Activated CD4-positive, alpha-beta T cell treated with anti-CD3 and anti-CD28 coated beads for 36 hours (primary cell): ENCODE measurements at places on chromosomes 6 and 20. TPM values are rescaled to one million over a fixed set of nuclear protein-coding genes. Genes with fewer than 3 reads are reported as not detected.
A peak's percentile ranks its signal among the peaks of the same experiment; 100 is the strongest.

Gene ZBTB9
- 9.5 TPM for total RNA-seq

Gene DNAH8
- 0.02 TPM for total RNA-seq

Gene DEFB118
- total RNA-seq: not detected

Gene GABRR2
- 0.49 TPM for total RNA-seq

Gene FAM184A
- total RNA-seq: 13.8 TPM

Gene FBXO30
- total RNA-seq: 2.8 TPM

Gene SAMD3
- total RNA-seq: 1.8 TPM

- no peaks in the 10 kb centered on the region for H3K27me3 ChIP-seq
- no peak overlapping the region for H3K4me3 ChIP-seq
- H3K4me1 ChIP-seq: peaks cover 3% of the 10 kb centered on the region
- peaks cover 5% of the 10 kb centered on the region for H3K36me3 ChIP-seq
- H3K27ac ChIP-seq: no peak overlapping the region
- DNase-seq: no peak
These were observed 55.7 kb downstream of the FAM184A start for GRCh38 chr6:119022796-119023195.

DNA sequence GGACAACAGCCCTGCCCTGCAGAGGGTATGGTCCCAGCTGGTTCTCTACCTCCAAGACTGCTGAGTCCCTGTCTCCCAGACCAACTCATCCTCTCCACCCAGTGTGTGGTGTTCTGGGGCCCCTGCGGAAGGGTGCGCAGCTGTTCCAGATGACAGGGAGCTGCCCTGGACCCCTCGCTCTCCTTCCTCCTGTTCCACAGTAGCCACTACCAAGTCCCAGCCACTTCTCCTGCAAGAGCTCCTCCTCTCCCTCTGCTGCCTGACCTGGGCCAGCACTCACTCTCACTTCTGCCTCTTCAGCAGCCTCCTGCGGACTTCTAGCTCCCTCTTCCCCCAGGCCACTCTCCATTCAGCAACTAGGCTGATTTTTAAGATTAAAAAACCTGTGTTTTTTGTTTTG, 40.1 kb upstream of the TMEM181 start:
- H3K4me1 ChIP-seq: peaks cover 28% of the 10 kb centered on the region
- H3K27me3 ChIP-seq: peaks cover 24% of the 10 kb centered on the region
- H3K36me3 ChIP-seq: no peaks in the 10 kb centered on the region

DNA sequence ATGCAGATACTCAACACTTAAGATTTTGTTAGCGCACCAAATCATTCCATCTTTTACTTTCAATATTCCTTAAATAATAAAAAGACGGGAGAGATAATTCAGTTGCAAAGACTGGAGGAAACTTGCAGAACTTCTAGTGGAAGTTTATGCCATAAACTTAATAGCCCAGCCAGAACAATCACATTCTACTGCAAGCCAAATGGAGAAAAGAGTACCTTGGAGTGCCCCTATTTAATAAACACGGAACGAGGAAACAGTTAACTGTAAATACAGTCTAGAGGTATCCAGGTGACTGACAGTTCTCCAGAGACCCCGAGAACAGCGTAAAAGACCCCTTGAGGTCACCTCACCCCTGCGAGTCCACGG, 635 bp downstream of the SLC35B3 start:
- no peak for DNase-seq
- peaks cover 38% of the 10 kb centered on the region for H3K4me1 ChIP-seq
- H3K36me3 ChIP-seq: peaks cover 35% of the 10 kb centered on the region
- peak overlapping the region; percentile 92 for H3K4me3 ChIP-seq
- no peaks in the 10 kb centered on the region for H3K27me3 ChIP-seq

- H3K4me1 ChIP-seq: peaks cover 5% of the 10 kb centered on the region
- H3K27me3 ChIP-seq: no peaks in the 10 kb centered on the region
- no peak for DNase-seq
- H3K36me3 ChIP-seq: peaks cover 48% of the 10 kb centered on the region
These were observed 149.3 kb downstream of the UTRN start for GRCh38 chr6:144434308-144434990.

DNA sequence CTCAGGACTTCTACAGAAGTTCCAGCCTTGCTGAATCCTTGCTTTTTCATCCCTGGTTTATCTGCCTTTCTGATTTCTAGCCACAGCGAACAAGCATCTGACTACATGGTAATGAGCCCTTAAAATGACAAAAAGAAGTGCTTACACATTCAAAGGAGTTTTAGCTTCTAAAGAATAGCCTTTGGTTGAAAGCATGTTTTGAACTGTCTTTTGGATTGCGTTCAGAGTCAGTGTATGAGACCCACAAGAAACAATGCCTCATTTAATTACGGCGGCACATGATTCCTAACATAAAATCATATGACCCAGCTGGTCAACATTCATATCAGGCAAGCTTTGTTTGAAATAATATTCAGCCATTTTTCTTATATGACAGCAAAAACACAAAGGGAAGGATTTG, 784.2 kb downstream of the KIF16B start:
- H3K4me3 ChIP-seq: no peak overlapping the region
- no peaks in the 10 kb centered on the region for H3K27me3 ChIP-seq
- no peaks in the 10 kb centered on the region for H3K4me1 ChIP-seq

DNA sequence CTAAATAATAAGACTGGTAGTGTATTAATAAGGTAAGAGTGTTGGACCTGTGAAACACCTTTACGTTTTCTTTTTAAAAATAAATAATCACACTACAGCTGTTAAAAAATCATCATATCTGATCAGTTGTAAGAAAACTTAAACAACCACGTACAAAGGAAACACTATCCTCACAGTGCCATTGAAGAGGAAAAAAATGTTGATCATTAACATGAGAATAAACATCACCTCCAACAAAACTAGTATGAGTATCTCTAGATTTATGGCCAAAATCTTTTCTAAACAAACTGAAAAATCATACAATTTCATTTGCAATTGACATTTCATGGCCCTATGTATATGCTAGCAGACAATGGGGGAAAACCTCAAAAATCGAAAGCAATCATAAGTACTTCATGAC, 590 bp downstream of the EYS start:
- no peaks in the 10 kb centered on the region for H3K4me1 ChIP-seq
- DNase-seq: no peak
- no peak overlapping the region for H3K4me3 ChIP-seq
- H3K27me3 ChIP-seq: no peaks in the 10 kb centered on the region
- no peaks in the 10 kb centered on the region for H3K36me3 ChIP-seq

- no peaks in the 10 kb centered on the region for H3K4me1 ChIP-seq
- peaks cover 2% of the 10 kb centered on the region for H3K27me3 ChIP-seq
- DNase-seq: no peak
- no peaks in the 10 kb centered on the region for H3K36me3 ChIP-seq
These were observed 192.4 kb upstream of the HSF2 start for GRCh38 chr6:122207061-122207460.

DNA sequence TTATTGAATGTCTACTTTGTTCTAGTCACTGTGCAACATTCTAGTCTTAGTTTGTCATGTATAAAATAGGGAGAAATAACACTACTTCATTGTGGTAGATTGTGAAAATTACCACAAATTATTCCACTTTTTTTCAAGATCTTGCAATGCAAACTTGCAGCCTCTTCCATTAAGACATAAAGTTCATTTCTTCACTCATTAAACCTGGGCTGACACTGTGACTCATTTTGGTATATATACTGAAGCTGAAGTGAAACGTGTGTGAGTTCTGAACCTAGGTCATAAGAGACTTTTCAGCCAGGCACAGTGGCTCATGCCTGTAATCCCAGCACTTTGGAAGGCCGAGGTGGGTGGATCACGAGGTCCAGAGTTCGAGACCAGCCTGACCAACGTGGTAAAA, 329.0 kb downstream of the BCKDHB start:
- H3K27me3 ChIP-seq: no peaks in the 10 kb centered on the region
- H3K36me3 ChIP-seq: peaks cover 2% of the 10 kb centered on the region
- DNase-seq: no peak
- no peaks in the 10 kb centered on the region for H3K4me1 ChIP-seq
- H3K4me3 ChIP-seq: no peak overlapping the region

GRCh38 chr6:38033442-38033982, 214.0 kb downstream of the ZFAND3 start:
- H3K4me1 ChIP-seq: peaks cover 51% of the 10 kb centered on the region
- peaks cover 3% of the 10 kb centered on the region for H3K36me3 ChIP-seq
- H3K27me3 ChIP-seq: no peaks in the 10 kb centered on the region
- no peak overlapping the region for H3K27ac ChIP-seq
- no peak overlapping the region for H3K4me3 ChIP-seq

DNA sequence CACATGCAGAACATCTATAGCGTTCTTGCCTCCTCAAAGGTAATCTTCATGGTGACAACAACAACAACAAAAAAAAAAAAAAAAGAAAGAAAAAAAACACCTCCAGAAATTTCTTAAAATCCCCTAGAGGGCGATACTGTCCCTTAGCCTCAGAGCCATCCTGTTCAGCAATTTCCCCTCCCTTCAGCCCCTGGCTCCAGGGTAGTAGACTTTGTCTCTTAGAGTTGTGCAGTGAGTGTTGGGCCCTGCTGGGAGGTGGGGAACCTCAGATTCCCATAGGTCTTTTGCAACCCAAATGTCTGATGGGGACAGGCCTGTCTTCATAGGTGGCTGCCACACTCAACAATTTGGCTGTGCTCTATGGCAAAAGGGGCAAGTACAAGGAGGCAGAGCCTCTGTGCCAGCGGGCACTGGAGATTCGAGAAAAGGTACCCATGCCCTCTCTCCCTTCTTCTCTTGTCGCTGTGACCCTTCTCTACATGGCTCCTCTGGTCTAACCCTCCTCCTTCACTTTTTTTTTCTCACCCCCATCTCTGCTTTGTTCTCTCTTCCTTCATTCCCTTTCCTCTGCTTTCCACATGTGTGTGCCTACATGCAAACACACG, 6.0 kb upstream of the PTK7 start:
- H3K4me1 ChIP-seq: no peaks in the 10 kb centered on the region
- H3K27ac ChIP-seq: no peak overlapping the region
- peaks cover 3% of the 10 kb centered on the region for H3K36me3 ChIP-seq
- no peak overlapping the region for H3K4me3 ChIP-seq

DNA sequence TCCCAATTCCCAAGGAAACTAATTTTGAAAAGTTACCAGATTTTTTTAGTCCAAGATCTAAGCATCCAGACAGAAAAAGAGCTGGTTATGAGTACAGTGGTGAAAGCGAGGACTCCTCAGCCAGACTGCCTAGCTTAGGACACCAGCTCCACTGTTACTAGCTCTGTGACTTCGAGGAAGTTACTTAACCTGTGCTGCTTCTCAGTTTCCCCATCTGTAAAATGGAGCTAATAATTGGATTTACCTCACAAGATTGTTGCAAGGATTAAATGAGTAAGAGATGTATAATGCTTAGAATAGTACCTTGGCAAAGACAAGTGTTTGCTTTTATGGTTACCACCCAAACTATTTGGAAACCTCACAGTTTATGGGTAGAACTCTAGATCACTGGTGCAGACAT, 1.1 kb downstream of the NT5DC1 start:
- no peaks in the 10 kb centered on the region for H3K27me3 ChIP-seq
- peaks cover 61% of the 10 kb centered on the region for H3K4me1 ChIP-seq
- H3K4me3 ChIP-seq: peak overlapping the region; percentile 86
- no peak for DNase-seq

DNA sequence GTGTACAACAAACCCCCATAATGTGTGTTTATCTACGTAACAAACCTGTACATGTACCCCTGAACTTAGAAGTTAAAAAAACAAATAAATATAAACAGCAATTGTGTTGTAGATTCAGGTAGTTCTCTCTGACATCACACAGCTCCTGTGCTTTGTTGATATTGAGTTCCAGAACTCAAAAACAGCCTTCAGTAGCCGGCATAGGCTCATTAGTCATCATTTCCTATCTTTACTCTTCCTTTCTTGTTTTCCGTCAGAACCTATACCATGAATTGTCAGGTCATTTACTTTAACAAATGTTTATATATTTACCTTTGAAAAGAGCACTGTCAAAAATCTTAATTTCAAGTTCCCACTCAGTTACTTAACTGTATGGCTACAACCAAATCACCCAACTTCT, 88.8 kb downstream of the ADTRP start:
- no peak for DNase-seq
- peaks cover 4% of the 10 kb centered on the region for H3K27me3 ChIP-seq
- no peak overlapping the region for H3K27ac ChIP-seq
- peaks cover 23% of the 10 kb centered on the region for H3K4me1 ChIP-seq
- no peaks in the 10 kb centered on the region for H3K36me3 ChIP-seq
- no peak overlapping the region for H3K4me3 ChIP-seq

DNA sequence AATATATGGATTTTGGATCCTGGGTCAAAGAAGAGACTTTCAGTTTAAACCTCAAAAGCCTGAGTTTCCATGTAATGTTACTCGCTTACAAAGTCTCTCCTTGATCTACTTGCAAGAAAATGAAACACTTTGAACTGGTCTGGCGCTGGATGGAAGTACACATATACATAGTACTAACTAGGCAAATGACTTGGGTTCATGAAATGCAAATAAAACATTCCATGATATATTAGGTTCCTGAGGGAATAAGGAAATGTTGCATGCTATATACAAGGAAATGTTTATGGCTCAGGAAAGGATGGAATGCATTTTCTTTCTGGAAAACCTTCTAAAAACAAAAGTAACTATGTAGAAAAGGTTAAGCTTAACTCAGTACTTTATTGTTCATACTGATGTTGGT, 11.4 kb upstream of the TXLNB start:
- H3K36me3 ChIP-seq: no peaks in the 10 kb centered on the region
- H3K27me3 ChIP-seq: no peaks in the 10 kb centered on the region
- H3K4me1 ChIP-seq: peaks cover 8% of the 10 kb centered on the region

DNA sequence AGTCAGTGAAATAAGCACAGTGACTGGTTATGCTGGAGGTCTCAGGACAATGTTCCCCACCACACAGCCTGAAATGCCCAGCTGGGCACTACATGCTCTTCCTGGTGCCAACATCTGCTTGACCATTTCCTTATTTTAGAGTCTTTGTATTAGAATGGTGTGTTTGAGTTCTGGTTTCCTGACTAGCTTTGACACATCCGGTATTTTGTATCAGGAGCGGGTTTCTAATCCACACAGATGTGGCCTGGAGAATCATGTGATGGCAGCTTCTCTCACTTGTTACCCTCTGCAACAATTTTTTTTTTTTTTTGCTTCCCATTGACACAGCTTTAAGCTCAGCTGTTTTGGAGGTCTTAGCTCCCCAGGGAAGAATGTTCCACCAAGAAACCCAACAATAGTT, 164.5 kb upstream of the CST7 start:
- no peak for DNase-seq
- H3K27ac ChIP-seq: no peak overlapping the region
- no peaks in the 10 kb centered on the region for H3K36me3 ChIP-seq
- no peak overlapping the region for H3K4me3 ChIP-seq

DNA sequence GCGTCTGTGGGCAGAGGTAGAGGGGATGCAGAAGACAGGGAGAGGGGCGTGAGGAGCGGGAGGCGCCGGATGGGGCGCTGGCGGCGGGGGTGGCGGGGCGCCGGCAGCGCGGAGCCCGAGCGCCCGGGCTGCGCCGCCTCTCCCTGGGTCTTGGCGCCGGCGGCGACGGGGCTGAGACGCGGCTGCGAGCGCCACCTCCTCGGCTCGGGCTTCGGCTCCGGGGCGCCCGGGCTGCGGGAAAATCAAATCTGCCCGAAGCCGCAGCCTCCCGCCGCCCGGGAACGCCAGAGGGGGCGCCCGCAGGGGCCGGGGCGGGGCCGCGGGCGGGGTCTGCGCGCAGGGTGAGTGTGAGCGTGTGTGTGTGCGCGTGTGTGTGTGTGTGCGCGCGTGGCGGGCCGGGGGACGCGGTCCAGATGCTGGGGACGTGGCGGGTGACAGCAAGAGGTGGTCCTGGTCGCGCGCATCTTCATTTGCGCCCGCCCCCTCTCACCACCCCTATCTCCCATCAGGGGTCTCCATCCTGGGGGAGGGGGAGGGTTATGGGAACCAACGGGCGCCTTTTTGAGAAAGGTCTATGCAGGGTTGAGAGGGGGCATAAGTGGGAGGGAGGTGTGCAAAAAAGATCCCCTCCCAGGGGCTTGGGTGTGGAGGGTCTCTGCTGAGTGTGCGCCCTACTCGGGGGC, 646 bp upstream of the CPNE5 start:
- peak; percentile 65 for DNase-seq
- peaks cover 10% of the 10 kb centered on the region for H3K4me1 ChIP-seq
- peak overlapping the region; percentile 48 for H3K27ac ChIP-seq
